ENCODE measurements at places on chromosomes 5 and 9.

DNA sequence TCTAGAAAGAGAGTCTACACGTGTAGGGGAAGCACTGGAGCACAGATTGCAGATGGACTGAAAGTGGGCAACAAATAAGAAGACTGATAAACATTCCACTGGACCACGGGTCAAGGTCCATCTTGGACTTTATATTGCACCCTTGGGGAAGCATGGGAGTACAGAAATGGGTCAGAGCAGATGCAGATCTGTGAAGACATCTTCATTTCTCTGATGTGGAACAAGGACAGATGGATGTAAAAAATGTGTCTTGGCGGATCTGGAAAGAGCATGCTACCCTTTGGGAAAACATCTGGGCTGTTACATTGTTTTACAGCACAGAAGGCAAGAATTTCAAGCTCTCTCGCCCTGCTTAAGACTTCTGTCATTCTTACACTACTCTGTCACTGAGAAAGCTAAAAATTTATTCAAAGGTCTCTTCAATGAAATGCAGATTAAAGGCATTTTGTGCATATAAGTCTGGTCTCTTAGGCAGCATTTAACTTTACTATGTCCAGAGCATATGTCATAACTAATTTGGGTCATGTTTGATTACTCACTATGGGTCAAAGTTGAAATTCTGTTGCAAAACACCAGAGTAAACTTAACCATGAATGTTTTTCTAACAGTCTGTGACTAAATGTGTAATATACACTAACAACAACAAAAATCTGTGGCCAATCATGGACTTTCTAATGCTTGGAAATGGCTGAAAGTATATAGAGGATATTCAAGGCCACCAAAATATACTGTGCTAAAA is 756.4 kb upstream of the DMAC1 start:
- no peak for DNase-seq

DNA sequence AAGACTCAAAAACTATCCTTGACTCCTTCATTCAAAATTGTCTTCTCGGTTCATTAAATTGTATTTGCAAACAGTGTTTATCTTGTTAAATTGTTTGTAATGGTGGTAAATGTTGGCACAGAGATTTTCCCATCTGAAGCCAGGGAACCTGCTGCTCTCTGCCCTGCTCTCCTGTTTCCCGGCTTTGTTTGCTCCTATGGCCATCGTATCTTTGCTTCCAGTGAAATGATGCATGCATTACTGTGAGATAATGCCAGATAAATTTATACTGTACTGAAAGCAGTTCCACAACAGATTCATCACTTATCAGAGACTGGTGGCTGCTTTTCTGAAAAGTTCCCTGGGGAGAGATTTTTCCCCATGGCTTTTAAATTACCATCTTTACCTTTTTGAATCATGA is 81.4 kb downstream of the CD180 start:
- DNase-seq, result no peak

DNA sequence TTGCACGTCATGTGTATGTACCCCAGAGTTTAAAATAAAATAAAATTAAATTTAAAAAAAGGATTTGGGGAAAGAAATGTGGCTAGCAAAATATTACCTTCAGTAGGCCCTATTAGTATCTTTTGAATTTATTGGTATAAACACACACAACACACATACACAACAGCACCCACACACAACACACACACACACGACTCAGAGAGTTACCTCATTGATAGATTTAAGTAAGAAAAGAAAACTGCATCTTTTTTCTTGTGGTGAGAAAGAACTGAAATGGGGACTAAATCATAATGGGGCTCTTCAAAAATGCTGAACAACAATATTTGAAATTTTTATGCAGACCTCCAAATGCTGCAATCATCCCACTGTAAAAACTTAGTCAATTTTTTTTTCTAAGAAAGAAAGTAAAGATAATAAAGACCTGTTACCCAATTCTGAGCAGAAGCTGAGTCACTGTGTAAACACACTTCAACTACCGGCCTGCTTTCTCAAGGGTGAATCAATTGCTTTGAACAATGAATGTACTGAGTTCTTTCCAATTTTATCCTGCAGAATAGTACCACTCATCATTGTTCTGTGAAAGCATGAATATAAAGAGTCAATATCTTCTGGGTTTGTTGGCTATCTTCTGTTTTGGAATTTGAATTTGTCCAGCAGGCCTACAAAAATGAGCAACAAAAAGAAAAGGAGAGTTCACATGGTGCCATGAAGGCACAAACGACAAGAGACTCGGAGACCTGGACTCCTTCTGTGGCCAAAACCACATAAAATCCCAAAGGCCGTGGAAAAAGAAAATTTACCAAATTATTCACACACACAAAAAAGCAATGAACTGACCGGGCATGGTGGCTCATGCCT is 57.9 kb upstream of the CCNG1 start:
- no peak for DNase-seq

- DNase-seq, result no peak
Observed at GRCh38 chr5:159786901-159787691, 129.2 kb upstream of the ADRA1B start.

GRCh38 chr9:113483676-113484257 is 20.2 kb downstream of the RGS3 start:
- DNase-seq, result no peak

- no peak for DNase-seq
Observed at GRCh38 chr9:130689937-130690700, 3.5 kb upstream of the EXOSC2 start.

DNA sequence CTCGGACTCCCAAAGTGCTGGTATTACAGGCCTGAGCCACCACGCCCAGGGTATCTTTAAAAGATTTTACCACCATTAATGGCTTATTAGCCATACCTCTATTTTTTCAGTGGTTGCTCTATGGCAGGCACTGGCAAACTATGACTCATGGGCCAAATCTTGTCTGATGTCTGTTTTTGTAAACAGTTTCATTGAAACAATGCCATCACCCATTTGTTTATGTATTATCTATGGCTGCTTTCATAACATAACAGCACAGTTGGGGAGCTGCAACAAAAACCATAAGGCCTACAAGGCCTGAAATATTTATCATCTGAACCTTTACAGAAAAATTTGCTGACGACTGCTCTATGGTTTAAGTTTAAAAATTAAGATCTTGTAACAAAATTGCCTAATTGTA is 66.8 kb downstream of the SLC38A9 start:
- DNase-seq, result no peak

- DNase-seq, result peak; percentile 61
Observed at GRCh38 chr5:180519098-180519497, 24.9 kb downstream of the CNOT6 start.

DNA sequence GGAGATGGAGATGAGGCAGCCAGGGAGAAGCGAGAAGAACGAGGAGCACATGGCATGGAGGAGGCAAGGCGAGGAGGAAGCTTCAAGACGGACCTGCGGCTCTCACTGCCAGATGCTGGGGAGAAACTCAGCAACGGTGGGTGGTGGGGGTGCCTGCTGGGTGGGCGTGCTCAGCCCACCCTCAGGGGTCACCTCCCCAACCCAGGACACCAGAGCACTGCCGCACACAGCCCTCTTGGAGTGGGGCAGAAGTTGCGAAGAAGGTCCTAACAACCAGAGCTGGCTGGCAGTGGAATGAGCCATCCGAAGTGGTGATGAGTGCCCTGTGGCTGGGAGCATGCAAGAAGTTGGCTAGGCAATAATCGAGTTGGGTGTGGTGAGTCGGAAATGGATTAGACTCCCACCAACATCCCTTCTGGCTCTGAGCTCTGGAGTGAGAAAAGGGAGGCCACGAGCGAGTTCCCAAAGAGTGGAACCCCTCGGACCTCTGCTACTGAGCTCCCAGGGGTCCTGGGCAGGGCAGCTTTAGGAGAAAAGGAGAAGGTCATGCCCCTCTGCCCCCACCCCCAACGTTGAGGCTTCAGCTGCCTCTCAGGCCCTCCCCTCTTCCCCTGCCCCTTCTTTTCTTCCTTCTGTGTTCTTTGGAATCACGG is 212.7 kb upstream of the MVB12B start:
- no peak for DNase-seq

DNA sequence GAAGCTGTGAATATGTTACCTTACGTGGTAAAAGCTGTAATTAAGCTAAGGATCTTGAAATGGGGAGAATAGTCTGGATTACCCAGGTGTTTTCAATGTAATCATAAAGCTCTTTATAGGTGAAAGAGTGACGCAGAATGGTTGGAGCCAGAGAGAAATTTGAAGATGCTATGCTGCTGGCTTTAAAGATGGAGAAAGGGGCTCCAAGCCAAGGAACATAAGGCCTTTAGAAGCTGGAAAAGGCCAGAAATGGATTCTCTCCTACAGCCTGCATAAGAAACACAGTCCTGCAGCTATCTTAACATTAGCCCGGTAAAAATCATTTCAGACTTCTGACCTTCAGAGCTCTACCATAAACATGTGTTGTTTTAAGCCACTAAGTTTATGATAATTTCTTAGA is 243.3 kb upstream of the VLDLR start:
- no peak for DNase-seq

GRCh38 chr5:113776168-113776567 is 262.7 kb downstream of the YTHDC2 start:
- no peak for DNase-seq

DNA sequence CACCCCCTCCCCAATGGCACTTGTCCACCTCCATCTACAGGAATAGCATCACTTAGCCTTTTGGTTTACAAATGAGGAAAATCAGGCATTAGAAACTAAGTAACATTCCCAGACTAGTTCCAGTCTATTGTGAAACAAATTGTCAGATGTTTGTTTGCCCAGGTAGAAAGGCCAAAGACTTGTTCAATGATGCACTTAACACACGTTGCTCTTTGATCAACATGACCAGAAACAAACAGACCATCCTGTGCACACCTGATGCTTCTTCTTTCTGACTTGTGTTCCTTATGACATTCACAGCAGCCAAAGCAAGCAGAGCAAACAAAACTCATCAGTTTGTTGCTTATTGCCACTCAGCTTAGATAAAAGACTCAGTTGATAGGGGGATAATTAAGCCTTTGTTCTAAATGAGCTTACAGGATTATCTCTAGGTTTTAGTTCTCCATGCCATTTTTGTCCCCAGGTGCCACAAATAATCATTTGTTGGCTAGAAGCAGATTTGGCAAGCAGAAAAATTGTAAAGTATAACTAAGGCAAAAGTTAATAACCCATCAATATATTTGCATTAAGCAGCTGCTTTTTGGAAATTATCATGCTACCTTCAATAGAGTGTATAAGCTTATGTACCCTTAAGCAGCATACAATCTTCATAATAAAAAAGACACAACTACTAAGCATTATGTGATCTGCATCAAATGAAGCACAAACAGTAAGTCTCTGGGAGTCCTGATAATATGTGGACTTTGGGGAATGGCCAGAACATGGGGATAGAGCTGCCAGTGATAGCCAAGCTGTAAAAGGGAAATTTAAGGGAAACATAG is 26.3 kb upstream of the FST start:
- DNase-seq, result no peak

DNA sequence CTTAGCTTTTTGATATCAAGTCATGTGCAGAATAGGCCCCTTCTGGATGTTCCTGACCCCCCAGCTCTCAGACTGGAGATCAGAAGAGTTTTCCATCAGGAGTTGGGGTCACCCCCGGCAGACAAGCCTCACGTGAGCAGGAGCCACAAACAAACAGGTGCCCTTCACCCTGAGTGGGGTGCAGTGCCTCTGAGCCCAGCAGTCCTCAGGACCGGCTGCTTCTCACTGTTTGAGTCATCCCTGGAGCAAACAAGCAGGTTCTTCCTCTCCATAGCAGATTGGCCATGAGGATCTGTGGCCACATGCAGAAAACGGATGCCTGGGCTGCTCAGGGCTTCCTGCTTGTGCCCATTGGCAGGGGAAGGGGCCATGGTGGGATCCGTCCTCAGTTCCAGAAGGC is 47.0 kb downstream of the LRSAM1 start:
- no peak for DNase-seq

DNA sequence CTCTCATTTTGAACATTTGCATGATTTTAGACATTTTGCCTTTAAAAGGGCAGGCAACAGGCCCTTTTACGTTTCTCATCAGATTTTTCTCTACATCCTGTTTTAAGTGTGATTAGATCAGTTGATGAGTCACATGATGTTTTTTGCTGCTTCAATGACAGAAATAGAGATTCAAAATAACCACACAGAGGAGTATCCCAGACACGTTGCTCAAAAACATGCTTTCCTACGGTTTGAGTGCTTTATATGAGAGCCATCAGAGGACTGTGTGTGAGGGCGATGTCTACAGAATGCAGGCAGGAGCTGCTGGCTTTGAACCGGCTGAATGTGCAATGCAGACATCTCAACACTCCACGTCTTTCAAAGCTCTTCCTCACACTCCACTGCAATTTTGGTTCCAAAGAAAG is 42.1 kb downstream of the OTULIN start:
- DNase-seq, result peak; percentile 31

DNA sequence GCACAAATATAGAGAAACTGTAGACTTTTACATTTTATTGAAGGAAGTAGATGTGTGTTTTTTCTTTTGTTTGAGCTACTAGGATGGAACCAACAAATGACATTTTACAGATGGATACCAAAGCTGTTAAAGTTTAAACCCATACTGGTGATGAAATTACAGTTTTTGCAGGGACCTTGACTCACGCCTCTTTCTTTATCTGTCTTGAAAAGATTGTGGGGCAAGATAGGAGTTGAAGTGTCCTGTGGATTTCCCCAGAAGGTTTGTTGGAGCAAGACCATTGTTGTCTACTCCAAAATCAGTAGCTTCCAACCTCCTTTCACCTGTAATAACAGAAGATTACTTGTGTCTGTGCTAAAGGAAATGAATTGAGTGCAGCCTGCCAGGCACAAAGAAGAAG is 4.1 kb upstream of the C5orf63 start:
- DNase-seq, result no peak

GRCh38 chr9:73683862-73684591 is 532.4 kb downstream of the ANXA1 start:
- DNase-seq, result peak; percentile 17

DNA sequence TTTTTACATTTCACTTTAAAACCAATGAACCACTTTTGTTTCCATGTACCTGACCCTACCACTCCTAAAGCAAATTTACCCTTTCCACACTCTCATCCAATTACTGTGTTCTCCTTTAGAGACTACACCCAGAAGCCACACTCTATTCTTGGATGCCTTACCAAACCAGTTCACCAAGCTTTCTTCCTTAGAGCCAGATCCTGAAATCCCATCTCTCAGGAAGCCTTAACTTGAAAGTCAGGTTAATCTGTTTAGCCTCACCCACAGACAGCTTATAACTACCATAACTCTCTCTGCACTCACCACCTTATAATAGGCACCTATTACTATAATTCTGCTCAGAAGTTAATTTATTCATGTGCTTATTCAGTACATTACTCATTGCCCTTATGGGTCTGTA is 4.3 kb downstream of the CSNK1A1 start:
- DNase-seq, result no peak

- DNase-seq, result no peak
Observed at GRCh38 chr5:93603793-93604643, 21.0 kb downstream of the NR2F1 start.

- DNase-seq, result no peak
Observed at GRCh38 chr9:7607421-7607820, 192.2 kb downstream of the DMAC1 start.

GRCh38 chr5:147788023-147788422 is 5.5 kb upstream of the JAKMIP2 start:
- no peak for DNase-seq

GRCh38 chr5:154801083-154801482 is 45.9 kb downstream of the LARP1 start:
- no peak for DNase-seq

Measured in suppressor macrophage (primary cell).